Stimulated activated CD4-positive, alpha-beta T cell treated with anti-CD3 and anti-CD28 coated beads, TNF-alpha, amount 100 ng/mL, for 1 hour (primary cell): ENCODE measurements at places on chromosomes 7 and 10.

DNA sequence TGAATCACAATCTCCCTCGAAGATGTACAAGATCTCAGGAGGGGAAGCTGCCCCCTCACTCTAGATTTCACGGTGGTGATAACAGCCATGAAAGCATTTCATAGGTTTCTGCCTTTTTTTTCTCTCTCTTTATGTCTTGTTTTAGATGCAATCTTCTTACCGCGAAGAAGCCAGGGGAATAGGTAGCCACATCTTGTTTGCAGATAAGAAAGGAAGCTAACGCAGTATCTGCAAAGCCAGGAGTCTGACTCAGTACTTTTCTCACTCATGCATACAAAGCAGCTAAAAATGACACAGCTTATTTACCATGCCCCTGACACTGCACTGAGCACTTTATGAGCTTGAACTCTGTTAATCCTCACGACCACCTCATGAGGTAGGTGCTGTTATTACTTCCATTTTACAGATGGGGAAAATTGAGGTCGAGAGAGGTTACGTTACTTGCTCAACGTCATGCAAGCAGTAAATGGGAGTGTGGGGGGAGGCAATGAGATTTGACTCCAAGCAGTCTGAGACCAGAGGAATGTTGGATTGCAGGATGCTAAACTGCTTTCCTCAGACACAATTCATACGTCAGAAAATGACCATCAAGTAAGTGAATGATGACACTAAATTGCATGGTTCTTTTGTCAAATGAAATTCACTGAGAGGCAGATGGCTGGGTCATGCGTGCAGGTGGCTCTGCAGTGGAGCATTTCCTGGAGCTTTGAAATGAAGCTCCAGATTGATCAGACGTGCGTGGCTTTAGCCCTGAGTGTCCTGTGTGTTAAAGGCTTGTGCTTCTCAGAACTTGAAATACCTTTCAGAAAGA lies 3.3 kb downstream of the MAP3K8 start:
- no peak for DNase-seq

GRCh38 chr10:22003964-22004281 lies 393 bp upstream of the DNAJC1 start:
- DNase-seq, result no peak

GRCh38 chr10:71968553-71969474 lies 4.6 kb downstream of the CHST3 start:
- DNase-seq, result no peak

DNA sequence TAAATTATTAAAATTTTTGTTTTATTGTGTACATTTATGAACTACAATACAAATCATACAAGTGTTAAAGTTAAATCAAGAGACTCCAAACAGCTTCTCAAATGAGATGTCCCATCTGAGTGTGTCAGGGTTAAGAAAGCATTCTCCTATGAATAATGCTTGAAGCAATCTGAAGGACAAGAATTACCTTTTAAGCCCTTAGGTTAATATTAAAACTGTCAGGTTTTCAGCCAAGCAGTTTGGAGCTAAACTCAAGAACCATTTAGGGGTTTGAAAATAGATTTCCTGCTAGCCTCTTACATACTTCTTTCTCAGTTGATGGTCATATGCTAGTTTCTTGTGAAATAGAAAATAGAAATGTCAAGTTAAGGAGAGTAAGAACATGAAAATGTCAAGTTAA lies 38.3 kb downstream of the LIPJ start:
- no peak for DNase-seq

DNA sequence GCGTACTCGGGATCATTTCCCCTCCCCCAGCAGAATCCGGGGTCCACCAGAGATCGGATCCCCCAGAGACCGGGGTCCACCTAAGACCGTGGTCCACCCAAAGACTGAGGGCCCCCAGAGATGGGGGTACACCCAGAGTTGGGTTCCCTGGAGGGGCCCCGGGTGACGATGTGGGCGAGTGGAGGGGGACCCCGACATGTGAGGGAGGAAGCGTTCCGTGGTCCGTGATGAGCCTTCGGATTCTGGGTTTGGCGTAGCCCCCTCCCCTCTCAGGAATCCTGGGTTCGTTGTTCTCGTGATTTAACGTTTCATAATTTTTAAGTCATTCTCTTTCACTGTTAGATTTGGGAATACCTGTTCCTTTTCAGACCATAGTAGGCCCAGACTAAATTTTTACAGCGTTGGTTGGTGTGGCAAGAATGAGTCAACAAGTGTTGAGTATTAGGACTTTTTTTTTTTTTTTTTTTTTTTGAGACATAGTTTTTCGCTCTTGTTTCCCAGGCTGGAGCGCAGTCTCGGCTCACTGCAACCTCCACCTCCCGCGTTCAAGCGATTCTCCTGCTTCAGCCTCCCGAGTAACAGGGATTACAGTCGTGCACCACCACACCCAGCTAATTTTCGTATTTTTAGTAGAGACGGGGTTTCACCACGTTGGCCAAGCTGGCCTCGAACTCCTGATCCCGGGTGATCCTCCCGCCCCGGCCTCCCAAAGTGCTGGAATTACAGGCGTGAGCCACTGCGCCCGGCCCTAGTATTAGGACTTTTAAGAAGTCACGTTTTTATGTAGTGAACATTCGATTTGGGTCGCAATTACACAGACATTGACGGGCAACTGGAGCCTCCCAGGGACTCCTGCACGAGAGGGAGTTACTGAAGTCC lies 672 bp downstream of the GTPBP4 start:
- no peak for DNase-seq

GRCh38 chr10:95783741-95784140 lies 27.8 kb downstream of the ENTPD1 start:
- no peak for DNase-seq

- DNase-seq, result no peak
These were observed 37.5 kb upstream of the EGR2 start for GRCh38 chr10:62853710-62854109.

- no peak for DNase-seq
These were observed 362.6 kb downstream of the FGFR2 start for GRCh38 chr10:121235692-121236091.

- DNase-seq, result no peak
These were observed 55.1 kb downstream of the CPED1 start for GRCh38 chr7:121043314-121044234.

DNA sequence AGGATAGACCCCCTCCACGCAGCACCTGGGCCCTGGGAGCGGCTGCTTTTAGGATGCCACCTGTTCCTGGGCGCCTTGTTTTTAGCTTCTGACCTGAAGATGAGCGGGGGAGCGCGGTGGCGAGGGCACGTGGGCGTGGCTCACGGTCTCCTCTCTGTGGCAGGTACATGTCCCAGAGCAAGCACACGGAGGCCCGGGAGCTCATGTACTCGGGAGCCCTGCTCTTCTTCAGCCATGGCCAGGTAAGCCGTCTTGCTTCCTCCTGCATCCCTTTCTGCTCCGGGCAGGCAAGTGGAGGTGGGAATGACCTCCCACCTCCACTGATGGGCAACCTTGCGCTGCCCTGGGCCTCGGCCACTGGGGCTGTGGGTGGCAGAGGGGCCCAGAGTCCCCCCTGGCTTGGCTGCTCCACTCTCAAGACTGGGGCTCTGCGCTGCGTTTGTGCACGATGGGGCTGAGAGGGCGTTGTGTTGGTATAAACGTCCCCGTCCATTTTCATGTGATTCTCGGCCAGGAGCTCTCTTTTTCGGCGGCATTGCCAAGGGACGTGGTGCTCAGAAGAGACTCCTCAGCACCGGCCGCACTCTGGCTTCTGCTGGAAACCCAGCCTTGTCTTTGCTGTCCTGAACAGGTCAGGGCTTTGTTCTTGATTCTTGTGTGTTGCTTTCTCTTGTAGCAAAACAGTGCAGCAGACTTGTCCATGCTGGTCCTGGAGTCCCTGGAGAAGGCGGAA lies 9.7 kb downstream of the GET4 start:
- DNase-seq, result no peak

GRCh38 chr7:33423646-33424020 lies 294.3 kb downstream of the BBS9 start:
- no peak for DNase-seq

GRCh38 chr10:21047511-21047910 lies 150.4 kb upstream of the NEBL start:
- no peak for DNase-seq

DNA sequence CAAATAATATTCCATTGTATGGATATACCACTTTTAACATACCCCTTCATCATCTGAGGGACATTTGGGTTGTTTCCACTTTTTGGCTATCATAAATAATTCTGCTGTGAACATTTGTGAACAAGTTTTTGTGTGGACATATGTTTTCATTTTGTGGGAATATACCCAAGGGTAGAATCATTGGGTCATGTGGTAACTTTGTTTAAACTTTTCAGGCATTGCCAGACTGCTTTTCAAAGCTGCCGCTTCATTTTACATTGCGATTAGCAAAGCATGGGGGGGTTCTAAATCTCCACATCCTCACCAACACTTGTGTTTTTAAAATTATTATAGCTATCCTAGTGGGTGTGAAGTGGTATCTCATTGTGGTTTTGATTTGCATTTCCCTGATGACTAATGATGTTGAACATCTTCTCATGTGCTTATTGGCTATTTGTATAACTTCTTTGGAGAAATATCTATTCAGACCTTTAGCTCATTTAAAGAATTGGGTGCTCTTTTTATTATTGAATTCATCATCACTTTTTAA lies 8.4 kb upstream of the HHEX start:
- no peak for DNase-seq

DNA sequence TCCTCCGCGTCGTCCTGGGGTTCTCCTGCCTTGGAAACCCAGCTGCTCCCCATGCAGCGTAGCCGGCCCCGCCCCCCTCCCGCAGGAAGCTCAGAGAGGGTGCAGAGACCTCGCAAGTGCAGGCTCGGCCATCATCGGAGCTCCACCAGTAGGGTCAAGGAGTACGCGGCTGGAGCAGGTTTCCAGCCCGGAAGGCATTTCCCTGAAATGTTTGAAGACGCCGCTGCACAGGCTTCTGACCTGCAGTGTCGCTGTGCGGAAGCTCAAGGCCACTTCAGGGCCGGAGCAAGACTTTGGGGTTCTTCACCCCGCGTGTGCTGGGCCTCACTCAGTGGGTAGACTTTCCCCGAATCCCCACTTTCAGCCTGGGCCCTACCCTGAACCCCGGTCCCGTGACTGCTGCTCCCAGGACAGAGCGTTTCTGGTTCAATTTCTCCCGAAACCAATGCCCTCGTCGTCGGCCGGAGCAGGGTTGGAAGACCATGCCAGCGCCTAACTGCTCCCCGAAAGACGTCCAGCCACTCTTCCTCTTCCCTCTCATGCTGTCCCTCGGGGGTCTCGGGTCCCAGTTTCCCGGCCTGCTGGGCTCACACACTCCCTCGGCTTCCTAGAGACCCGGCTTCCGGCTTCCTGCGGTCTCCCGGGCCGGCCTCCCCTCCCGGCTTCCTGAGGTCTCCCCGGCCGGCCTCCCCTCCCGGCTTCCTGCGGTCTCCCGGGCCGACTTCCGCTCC lies 52.1 kb downstream of the INSIG1 start:
- DNase-seq, result no peak

DNA sequence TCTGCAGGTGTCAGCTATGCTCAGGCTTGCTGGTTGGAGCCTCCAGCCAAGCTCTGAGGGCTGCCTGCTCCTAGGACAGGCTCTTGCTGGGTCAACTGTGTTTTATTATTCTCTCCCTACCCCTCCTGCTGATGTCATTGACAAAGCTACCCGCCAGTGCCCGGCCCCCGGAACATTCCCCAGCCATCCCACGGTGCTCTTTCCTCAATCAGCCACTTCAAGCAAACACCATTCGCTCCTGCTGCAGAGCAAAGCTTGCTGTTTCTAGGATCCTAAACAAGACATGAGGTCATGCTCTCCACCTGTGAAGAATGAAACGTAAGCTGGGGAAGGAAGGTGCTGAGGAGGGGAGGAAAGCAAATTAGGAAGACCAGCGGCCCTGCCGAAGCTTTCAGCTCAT lies 2.1 kb upstream of the C10orf71 start:
- no peak for DNase-seq

DNA sequence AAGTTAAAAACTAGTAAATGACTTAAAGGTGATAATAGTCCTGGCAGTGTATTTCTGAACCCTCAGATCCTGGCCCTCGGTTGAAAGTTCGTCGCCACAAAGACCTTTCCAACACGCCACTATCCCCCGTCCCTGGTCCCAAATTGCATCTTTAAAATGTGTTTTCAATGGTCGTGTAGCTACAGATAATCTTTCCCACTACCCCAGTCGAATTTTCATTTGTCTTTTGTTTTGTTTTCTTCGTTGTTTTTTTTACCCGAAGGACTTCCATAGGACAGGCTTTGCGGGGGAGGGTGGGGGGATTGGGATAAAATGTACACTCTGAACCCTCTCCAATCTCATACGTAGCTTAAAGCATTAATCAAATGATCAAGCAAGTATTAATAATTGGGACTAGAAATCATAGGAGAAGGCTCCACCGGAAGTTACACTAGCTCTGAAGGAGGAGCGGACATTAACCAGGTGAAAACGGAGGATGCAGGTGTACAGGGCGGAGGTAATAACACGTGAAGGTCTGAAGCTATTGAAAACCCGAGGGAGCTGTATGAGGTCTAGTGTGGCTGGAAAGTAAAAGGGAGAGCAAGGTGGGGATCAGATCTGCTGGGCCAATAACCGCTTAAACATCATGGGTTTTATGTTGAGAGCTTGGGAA lies 32.8 kb upstream of the PHF14 start:
- DNase-seq, result no peak

DNA sequence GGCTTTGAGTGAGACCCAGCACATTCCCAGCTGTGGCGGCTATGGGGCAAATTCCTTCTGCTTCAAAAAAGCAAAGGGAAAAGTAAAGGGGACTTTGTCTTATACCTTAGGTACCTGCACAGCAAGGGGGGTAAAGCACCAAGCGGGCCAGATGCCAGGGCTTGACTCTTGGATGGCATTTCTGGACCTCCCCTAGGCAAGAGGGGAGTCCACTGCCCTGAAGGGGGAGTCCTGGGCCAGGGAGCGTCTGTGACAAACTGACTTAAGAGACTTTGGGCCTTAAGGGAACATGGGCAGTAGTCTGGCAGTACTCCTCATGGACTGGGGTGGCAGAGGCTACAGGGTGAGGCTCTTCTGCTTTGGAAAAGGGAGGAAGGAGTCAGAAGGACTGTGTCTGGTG lies 16.1 kb upstream of the FOXI2 start:
- DNase-seq, result no peak

DNA sequence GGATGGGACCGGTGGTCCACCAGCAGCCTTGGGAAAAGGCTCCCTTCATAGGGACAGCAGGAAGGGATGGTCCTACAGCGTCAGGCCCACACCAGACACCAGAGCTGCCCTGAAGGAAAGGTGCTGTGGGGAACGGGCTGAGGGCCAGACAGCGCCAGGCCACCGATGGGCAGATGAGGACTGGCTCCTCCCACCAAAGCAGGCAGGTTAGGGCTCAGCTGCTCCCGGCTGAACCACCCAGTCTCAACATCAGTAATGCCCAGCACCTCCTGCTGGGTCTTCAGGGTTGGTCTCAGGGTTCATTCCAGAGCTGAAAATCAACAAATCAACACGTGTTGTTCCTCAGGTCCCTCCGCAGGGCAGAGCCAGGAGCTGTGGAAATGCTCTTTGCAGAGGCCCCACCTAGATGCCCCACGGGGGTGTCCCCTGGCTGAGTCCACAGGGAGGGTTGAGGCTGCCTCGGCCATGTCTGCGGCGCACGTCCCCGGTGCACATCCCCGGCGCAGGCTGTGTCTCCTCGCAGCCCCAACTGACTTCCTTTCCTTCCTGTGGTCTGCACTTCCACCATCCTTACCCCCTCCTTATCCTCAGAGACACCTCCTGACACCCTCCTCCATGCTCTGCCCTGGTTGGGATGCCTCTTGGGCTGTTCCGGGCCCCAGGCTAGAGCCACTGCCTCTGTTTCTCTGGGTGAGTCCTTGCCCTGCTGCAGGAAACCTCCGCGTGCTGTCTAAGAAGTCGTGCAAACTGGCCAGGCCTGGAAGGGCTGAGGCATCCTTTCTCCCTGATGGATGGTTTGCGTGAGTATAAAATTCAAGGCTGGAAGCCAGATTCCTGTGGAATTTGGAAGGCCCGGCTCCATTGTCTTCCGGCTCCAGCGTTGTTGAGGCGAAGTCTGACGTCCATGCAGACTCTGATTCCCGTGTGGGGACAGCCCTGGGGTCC lies 32.8 kb upstream of the CFAP46 start:
- no peak for DNase-seq
